ENCODE measurements at places on chromosomes 4 and X.

- DNase-seq: no peak
Measured at GRCh38 chrX:38891641-38892413, 90.6 kb downstream of the MID1IP1 start.

DNA sequence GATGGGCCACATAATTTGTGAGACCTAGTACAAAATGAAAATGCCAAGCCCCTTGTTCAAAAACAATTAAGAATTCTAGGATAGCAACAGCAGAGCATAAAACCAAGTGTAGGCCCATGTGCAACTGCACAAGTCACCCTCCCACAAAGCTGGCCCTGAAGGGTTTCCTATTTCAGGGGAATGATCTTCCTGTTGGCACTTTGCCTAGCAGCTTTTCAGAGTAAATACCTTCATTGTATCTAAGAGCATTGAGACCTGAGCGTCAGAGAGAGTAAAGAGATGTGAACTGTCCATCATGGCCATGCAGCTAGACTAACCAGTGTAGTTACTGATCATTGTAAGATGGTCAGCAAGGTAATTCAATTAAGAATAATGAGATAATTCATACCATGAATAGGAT lies 113.6 kb downstream of the CNKSR2 start:
- no peak for DNase-seq

DNA sequence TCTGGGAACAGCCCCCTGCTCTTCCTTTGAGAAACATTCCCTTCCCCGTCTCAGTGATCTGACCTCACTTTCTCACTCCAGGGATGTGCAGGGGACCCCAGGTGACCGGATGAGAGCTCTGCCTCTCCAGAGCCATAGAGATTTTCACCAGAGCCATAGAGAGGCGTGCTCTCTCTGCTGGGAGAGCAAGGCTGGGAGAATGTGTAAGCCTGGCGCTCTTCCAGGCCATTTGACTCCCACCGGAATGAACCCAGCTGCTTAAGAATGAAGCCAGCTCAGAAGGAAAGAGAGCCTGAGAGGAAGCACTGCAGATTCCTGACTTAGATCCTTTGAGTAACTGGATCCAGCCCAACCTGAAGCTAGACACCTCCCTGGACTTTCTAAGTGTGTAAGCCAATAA lies 106.4 kb downstream of the DHX15 start:
- no peak for DNase-seq

DNA sequence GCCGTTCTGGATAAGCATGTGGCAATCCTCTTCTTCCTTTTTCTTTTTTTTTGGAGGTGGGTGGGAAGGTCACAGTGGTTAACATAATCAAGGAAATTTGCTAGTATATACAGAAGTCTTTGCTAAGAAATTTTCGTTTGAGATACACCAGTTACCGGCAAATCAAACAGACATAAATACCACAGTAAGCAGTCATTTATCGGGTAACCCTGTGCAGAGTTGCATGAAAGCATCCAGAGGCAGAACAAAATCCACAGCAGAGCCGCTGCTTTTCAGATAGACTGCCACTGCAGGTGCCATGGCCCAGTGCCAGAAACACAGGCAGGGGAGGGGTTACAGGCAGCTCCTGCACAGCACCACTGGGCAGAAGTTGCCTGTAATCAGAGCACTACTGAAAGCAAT lies 179.1 kb upstream of the MAB21L2 start:
- DNase-seq: no peak

DNA sequence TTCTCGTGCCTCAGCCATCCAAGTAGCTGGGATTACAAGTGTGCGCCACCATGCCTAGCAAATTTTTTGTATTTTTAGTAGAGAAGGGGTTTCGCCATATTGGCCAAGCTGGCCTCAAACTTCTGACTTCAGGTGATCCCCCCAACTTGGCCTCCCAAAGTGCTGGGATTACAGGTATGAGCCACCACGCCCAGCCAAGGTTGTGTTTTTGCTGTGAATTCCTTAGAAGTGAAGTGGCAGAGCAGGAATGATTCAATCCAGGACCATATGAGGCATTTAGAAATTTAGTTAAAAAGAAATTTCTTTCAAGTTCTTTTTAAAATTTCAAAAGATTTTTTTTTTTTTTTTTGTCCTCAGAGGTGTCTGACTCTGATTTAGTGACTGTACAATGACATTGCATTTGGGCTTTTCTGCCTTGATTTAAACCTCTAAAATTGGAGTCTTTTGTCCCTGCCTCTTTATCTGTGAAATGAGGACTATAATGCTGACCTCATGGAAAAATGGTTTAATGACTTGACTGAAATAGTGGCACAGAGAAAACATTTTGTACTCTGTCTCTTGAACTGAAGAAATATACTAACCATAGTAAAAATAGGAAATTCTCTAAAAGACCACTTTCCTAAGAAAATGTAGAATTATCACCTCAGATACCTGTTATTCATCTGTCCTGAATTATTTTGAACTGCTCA lies 59.9 kb downstream of the CXCL13 start:
- no peak for DNase-seq

- DNase-seq: no peak
Measured at GRCh38 chr4:79338148-79338547, 12.3 kb upstream of the NAA11 start.

- DNase-seq: no peak
Measured at GRCh38 chr4:96262057-96262456, 422.2 kb downstream of the PDHA2 start.

- DNase-seq: no peak
Measured at GRCh38 chrX:14673764-14674163, 144.4 kb downstream of the GLRA2 start.

- no peak for DNase-seq
Measured at GRCh38 chr4:56698329-56698728, 17.2 kb upstream of the HOPX start.

DNA sequence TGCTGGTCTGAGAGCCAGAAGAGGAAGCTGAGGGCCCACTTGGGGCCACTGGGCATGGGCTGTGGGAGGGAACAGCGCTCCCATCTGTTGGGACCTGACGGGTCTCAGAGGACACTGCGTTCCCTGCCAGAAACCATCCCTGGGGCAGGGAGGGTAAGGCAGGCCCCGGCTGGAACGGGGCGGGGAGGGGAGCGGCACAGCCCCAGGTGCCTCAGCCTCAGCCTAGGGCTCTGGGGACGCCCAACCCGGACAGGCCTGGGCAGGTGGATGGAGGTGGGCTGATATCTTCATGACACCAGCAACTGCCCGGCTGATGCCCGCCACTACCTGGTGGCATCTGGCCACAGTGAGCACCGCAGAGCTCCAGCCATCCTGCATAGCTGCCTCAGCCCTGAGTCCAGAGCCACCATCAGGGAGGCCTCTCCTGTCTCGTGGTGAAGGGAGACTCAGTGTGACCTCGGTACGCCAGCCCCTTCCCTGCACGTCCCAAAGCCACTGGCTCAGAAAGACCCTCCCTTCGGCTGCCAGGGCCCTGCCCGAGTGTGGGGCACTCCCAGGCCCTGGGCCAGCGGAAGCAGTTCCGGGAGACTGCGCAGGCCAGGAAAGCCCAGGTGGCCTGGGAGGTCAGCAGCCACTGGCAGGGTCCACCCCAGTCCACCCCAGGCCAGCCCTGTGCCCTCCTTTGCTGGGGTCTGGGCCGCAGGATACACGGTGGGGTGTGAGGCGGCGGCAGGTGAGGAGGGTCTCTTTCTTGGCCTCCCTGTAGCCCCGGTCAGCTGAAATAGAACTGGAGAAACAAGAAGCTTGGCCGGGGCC lies 34.6 kb upstream of the FGFR3 start:
- DNase-seq: no peak

DNA sequence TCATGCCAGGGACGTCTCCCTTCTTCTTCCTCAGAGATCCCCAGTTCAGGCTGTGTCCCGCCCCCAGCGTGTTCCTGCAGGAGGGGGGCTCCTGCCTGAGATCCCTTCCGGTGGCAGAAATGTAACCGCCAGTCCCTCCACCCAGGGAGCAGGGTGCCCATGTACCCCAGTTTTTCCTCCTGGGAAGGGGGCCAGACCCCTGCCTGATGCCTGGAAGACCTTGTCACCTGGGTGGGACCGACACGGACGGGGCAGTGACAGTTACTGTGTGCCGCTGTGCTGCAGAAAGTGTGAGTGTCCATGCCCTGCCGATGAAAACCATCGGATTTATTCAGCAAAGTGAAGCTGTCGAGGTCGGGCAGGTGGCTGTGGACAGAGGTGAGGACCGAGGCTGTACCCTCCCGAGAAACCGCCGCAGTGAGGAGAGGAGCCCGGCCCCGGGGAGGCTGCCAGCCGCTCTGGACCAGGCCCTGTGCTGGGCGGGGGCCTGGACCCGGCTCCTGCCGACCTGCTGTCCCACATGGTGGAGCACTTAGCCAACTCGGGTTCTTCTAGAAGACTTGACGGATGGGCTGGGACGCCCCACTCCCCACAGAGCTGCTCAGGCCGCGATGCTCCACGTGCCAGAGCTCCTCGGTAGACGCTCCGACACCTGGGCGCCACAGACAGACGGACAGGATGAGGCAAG lies 36.7 kb upstream of the HMX1 start:
- no peak for DNase-seq

DNA sequence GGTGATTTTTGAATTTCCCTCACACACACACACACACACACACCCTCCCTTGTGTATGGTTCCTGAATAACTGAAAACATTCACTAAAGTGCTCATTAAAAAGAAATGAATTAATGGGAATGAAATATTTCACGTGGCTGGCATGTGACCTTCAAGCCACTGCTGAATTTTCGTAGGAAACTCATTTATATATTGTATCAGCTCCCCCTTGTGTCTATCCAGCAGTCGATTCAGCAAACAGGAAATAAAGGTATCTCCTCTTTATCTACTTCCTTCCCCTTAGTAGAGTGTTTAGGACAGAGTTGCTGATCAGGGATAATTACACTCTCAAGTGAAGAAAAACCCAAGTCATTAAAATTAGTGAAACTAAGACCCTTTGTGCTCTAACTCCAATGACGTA lies 912.6 kb upstream of the LCORL start:
- no peak for DNase-seq

- DNase-seq: no peak
Measured at GRCh38 chrX:104430072-104430741, 135.8 kb upstream of the IL1RAPL2 start.

DNA sequence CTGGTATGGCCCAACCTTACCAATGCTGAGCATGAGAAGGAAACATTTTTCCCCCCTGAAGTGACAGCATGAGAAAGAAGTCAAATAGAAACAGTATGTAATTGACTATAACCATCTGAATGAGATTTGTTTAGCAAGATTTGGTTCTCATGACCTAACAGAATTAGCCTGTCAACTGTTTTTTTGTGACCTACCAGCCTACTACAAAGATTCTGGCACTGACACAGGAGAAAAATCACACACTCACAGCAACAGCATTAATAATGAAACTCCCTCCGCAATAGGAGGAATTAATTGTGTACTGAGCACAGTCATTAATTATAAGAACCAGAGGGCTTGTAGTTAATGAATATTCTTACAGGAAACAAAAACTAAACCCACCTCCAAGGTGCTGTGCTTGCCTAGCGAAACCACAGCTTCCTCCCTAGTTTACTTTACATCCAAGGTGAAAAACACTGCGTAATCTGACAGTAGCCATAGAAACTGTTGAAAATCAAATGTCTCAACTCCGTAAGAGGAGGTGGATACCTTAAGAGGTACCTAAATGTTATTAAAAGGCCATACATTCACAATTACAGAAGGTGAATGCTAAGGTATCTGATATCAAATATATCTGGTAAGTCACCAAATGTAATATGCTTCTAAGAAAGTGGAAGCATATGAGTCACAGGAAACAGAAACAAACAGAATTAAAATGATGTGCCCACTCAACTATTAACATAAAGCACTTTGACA lies 34.9 kb downstream of the MMRN1 start:
- no peak for DNase-seq

- DNase-seq: no peak
Measured at GRCh38 chr4:648579-649292, 23.4 kb downstream of the PDE6B start.

DNA sequence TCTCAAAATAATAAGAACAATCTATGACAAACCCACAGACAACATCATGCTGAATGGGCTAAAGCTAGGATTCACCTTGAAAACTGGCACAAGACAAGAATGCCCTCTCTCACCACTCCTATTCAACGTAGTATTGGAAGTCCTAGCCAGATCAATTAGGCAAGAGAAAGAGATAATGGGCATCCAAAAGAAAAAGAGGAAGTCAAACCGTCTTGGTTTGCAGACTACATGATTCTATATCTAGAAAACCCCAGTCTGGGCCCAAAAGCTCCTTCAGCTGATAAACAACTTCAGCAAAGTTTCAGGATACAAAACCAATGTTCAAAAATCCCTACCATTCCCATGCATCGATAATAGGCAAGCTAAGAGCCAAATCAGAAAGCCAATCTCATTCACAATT lies 59.0 kb downstream of the CHM start:
- no peak for DNase-seq

DNA sequence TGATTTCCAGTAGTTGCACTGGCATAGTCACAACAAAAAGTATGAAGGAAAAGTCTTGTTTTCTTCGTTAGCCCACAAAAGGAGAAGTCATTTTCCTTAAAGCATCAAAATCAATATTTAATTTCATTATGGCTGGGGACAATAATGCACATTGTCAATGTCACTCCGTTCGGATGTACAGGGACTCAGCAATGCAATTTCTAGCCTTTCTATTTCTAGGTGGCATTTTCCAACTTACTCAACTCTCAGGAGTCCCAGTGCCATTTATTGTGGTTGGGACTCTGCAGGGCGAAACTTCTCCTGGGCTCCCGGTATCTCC lies 99.6 kb downstream of the CEP135 start:
- no peak for DNase-seq

GRCh38 chr4:2303686-2304320 lies 41.9 kb upstream of the MXD4 start:
- DNase-seq: no peak

DNA sequence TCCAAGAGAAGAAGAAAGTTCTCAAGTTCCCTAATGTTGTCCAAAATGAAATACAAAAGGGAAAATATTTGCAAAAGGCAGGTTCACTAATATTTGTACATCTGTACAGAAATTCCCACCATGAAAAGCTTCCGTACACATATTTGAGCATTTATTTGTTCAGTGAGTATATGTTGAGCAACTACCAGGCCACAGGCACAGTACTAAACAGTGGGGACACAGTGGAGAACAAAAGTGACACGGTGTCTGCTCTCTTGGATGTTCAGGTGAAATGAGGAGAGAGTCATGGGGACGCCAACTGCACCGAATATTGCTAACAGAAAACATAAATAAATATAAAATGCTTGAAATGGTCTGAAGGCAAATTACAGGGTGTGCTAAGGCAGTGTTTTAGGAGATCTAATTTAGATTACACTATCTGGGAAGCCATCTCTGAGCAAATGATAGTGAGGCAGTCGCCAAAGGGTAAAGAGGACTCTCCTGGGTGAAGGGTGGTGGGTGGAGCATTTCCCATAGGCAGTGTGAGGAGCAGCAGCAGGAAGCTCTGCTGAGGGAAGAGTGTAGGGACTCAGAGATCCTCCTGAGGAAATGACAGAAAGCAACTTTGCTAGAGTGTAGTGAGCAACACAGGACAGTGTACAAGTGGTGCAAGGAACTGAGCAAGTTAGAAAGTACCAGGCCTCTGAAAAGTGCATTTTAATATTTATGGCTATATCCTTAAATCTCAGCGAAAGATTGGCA lies 375.2 kb downstream of the GALNTL6 start:
- no peak for DNase-seq

All from stimulated activated CD4-positive, alpha-beta T cell treated with anti-CD3 and anti-CD28 coated beads, TNF-alpha, amount 100 ng/mL, for 1 hour (primary cell).